ENCODE measurements at places on chromosomes 7 and 10.

- DNase-seq, result no peak
These were observed 23.2 kb downstream of the NOLC1 start for GRCh38 chr10:102175415-102175814.

- no peak for DNase-seq
These were observed 2.2 kb downstream of the EGR2 start for GRCh38 chr10:62813981-62814380.

- DNase-seq, result no peak
These were observed 32.5 kb upstream of the PLXDC2 start for GRCh38 chr10:19783721-19784120.

DNA sequence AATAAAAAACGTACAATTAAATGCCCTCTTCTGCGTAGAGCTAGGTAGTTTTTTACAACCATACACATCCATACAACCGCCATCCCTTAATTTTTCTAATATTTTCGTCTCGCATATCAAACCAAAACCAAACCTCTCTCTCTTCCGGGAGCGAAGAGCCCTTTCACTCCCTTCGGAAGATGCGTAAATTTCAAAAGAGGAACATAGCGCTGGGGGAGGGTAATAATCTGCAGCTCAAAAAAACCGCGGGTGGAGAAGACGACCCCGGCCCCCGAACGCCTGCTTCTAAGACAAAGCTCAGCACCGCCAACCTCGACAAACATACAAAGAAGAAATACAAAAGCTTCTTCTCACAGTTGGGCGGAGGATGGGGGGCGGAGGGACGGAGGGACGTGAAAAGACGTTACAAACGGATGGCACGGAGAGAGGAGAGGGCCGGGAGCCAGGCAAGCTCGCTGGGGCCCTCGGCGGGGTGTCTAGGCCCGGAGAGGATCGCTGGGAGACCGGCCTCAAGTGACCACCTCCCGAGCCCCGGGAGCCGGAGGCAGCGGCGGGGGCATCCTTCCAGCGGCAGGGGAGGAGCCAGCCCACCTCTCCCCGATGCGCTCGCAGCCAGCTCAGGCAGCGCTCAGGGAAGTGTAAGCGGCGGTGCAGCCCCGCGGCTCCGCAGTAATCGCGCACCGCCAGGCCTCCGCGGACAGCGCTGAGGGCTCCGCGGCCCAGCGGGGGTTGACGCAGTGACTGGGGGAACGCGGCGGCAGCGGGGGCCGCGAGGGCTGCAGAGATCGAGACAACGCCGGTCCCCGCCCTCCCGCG, 851 bp downstream of the MKRN1 start:
- DNase-seq, result no peak

DNA sequence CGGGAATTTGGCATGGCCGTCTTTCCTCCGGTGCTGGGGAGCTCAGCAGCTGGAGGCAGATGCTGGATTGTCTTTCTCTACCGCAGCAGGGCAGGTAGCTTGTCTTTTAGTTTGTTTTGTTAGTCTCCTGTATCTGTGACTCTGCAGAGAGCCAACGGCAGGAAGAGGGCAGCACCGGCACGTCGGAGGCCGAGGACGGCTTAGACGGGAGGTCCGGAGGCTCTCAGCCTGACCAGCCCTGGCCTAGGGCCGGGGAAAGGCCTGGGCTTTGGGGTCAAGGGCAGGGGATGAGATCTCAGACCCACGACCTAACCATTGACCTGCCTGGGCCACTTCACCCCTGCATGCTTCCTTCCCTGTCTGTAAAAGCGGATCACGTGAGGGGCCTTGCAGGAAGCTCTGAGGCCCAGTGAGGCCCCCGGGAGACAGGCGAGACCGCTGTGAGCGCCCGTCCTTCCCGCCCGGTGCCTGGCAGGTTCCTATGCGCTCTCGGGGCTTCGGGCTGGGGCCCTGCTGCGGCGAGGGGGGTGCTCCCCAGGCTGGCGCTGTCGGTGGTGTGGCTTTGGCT, 72.7 kb downstream of the LHPP start:
- peak; percentile 44 for DNase-seq

DNA sequence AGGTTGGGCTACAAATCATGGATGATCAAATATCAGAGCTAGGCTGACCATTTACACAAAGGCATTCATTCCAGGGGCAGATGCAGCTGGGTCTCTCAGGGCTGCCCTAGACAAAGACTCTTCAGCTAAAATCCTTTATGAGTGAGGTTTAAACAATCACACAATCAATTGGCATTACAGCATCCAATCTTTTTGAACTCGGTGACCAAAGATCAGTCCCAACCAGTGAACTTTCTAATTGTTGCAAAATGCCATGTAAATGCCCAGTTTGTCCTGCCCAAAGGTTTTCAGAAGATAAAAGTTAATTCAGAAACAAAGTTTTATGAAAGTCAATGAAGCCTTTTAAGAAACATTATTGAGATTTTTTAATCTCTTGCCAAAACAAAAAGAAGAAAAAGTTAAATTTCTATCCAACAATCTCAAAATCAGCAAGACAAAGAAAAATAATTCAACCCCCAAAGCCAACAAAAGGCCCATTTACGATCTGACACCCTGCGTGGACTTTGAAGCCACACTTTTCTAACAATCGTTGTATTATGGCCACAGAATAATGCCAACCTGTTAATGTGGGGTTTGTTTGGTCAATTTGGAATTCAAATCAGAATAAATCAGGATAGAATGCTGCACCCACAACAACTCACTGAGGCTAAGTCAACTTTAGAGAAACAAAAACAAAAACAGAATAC, 40.9 kb downstream of the GPR37 start:
- no peak for DNase-seq

All from nephron progenitor cell (in vitro differentiated cells).